ENCODE measurements at places on chromosomes 7 and 10.

- DNase-seq = no peak
Measured at GRCh38 chr7:131466735-131467365, 89.6 kb downstream of the PODXL start.

- no peak for DNase-seq
Measured at GRCh38 chr7:30660331-30661255, 21.7 kb downstream of the CRHR2 start.

DNA sequence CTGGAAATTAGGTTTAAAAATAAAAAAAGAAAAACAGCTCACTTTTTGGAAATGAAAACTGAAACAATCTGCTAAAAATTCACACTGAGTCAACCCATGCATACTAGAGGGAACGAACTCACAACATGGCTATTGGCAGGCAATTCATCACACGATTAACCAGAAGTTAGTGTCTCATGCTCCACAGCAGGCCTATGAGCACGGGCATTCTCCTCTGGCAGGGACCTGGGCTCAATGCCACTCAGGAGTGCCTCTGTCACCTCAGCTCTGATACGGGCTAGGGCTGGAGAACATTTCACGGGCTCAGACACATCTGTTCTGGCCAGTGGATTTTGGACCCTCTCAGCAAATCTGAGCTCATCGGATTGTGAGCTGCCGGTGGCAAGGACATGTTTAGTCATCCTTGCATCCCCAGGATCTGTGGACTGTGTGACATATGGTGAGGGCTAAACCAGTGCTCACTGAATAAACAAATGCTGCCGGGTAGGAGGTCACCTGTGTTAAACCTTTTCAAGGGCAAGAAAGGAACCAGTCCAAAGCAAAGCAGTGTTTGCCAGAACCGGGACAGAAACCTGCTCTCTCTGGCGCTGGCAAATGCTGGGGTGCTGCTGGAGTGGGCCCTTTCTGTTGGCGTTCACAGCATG lies 40.1 kb downstream of the POLR3A start:
- DNase-seq = no peak

GRCh38 chr7:132145466-132145865 lies 430.8 kb downstream of the PLXNA4 start:
- no peak for DNase-seq

- no peak for DNase-seq
Measured at GRCh38 chr10:279655-280054, 144.4 kb downstream of the ZMYND11 start.

DNA sequence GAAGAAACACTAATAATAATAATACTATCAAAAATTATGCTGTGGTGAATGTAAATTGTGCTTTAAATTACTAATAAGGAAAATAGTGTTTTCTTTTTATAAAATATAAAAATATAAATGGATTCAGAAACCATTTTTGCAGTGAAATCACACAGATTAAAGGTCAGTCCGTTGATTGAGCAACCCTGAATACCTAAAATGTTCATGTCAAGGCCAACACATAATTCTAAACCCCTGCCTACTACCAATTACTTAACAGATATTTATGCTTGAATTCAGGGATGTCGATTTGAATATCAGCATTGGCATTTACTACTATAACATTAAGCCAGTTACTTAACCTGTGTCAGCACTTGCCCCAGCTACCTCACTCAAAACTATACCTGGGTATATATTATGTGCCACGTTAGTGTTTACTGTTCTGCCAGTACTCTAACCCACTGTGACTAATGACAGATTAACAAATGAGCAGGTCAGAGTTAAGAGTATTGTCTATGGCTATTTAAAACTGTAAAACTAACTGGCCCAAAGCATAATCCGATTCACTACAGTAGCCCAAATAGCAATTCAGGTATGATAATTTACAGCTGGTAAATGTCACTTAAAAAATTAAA lies 165.0 kb downstream of the KMT2E start:
- DNase-seq = no peak

DNA sequence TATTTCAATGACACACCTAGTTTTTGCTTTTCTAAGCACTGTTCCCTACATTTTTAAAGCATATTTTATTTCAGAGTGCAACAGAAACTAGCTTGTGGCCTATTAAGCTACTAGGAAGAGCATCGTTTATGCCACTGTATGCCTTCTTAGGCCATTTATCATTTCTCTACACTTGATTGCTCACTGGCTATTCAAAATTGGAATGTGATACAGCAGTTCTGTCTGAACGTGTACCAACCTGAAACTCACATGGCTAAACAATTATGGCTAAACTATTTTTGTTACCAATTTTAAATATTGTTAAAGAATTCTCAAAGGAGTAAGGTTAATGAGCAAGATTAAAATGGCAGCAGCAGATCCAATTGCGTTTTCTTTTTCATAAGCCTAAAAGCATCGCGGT lies 105.2 kb downstream of the GSAP start:
- DNase-seq = no peak

GRCh38 chr10:8543361-8544056 lies 489.0 kb downstream of the GATA3 start:
- no peak for DNase-seq

DNA sequence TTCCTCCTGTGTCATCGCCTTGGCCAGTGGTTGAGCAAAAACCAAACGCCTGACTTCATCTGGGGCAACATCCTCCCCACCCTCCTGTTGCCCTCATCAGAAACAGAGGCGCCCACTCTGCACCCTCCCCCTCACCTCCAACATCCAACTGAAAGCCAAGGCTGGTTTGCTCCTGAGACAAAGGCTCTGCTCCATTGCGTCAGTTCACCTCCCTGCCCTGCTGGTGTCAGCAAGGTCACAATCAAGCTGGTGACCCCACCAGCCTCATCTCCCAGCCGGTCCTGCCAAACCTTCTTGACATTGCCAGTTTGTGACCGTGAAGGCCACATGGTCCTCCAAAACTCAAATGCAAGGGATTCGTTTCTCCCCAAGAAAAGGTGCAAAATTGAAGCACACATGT lies 131.7 kb upstream of the ADAM12 start:
- DNase-seq = no peak

DNA sequence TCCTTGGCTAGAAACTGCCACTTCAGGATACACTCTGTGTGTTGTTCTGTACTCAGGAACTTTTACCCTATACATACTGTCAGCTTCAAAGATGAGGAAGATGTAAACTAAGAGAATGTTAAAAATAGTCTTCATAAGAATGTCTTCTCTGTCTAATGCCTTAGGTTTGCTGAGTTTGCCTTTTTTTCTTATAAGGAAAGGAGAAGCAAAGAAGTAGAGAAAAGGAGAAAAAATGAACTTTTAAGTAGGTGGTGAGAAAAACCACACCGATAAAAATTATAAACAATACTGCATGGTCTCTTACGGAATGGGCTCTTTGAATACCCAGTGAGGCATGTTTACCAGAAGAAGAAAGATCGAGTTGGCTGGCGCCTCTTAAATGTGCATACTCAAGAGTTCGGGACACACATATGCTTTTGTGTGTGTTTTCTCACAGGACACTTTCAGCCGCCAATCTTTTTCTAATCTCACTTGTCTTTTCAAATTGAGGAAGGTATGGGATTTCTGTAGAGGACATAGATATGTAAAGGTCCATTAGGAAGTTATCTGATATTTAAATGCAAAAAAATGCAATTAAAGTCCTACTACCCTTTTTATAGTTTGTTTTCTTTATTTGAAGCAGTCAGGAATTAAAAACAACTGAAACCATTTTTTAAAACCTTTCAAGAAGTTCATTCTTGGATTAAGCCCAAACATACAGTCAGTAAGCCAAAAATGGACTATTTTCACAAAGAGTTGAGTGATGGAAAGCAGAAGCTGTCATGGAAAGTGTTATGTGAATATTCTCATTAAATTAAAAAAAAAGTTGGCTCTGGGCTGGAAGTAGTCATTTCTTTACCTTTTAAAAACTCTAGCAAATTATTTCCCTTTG lies 100.6 kb upstream of the MDFIC start:
- no peak for DNase-seq

GRCh38 chr10:68442971-68443370 lies 28.8 kb downstream of the DNA2 start:
- no peak for DNase-seq

DNA sequence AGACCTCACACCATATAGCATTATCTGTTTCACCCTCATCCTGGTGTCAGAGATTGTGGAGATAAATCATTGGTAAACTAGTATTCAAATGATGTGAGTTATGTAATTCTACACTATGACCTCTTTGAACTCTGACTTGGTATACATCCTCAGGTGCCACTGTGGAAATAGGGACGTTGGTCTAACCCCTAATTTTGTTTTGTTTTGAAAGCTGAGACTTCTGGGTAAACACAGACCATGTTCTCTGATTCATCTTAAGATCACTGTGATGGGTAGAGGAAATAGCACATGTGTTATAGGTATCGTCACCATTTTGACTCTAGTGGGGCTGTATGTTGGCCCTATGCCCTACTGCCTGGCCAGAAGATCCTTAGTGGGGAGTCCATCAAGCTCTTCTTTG lies 241.6 kb downstream of the CCDC7 start:
- no peak for DNase-seq

DNA sequence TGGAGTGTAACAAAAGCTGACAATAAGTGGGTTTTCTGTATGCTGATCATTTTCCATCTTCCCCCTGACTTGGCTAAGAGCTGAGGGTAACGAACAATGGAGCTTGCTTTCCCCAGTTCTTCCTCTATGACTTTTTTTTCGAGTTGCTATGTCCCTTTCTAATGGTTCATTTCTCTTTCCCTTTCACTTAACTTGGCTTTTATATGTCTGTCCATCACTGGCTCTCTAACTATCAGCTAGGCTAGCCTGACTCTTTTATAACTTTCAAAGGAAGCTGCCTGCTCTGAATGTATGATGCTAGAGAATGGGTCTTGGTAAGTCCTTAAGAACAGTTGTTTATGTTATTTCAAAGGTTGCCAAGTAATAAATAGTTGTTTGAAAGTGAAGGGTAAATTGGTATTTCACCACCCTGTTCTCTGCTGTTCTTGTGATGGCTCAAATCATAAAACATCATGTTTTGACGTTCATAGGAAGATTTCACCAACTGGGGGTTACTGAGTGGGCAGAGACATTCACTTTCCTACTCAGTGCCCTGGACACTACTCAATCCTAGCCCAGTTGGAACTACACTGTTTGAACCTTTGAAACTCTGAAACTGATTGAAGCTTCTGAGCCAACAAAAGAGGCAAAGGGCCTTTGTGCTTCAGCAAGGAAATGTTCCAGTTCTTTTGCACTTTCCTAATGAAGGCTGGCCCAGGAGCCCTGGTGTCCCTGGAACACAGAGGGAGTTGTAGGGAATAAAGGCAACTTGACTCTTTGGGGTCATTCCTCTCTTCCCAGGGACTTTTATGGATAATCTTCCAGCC lies 85.4 kb upstream of the PHYHIPL start:
- DNase-seq = no peak

GRCh38 chr7:21829731-21830130 lies 116.0 kb downstream of the CDCA7L start:
- DNase-seq = no peak

GRCh38 chr7:155182406-155182970 lies 112.4 kb downstream of the HTR5A start:
- DNase-seq = no peak

DNA sequence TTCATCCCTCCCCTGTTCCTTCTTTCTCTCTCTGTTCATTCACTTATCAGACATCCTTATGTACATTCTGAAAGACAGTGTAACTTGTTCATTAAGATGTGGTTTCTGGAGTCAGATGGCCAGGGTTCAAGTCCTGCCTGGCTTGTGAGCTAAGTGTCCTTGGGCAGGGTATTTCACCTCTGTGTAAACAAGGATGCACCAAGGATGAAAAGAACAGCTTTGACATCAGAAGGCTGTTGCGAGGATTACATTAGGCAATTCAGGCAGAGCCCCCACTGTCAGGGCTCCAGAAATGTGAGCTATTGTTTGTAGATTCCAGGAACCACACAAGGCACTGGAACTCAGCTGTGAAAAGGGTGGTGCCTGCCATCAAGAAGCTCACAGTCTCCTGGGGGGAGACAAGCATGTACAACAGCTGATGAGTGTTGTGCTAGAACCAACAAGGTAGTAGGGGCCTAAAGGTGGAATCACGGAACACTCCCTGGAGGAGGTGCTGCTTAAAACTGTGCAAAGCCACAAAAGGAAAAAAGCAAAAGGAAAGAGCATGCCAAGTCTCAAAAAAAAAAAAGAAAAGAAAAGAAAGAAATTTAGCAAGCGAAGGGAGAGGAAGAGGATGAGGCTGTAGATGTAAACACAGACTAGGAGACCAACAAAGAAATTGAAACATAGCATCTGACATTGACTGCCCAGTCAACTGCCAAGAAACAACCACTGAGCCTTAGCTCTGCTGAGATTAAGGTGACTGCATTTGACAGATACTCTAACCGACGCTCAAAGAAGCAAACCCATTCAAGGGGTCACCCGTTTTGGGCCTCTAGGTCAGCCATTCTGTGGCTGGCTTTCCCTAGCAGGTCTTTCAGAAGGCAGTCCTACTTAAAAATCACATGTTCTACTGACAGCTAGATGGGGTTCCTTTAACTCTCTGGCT lies 12.5 kb downstream of the PDLIM1 start:
- no peak for DNase-seq

DNA sequence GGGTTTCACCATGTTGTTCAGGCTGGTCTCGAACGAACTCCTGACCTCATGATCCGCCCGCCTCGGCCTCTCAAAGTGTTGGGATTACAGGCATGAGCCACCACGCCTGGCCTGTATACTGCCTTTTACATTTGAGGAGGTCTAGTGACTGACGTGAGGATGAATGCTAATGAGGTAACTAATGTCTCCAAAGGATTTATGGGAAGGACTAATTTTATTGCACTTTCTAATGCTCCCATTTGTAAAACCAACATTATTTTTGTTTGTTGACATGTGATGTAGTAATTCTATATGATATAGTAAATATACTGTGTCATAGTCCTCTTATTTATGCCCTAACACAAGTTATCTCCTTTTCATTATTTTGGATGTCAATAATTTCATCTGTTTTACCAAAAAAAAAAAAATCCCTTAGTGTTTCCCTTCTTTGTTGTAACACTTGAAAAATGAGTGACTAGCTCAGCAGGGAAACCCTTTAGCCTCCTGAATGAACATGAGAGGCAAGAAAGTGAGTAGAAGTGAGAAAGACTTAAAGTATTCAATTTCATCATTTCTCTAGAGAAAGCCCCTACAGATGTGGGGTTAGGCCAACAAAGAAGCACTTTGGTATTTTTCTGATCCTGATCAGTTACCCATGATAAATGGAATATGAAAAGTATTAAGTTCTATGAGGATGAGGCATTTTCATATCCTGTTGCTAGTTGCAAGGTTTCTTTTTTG lies 596.9 kb upstream of the PCDH15 start:
- no peak for DNase-seq

GRCh38 chr7:42203336-42203735 lies 33.7 kb downstream of the GLI3 start:
- no peak for DNase-seq

- no peak for DNase-seq
Measured at GRCh38 chr10:13416760-13417159, 68.7 kb upstream of the SEPHS1 start.

DNA sequence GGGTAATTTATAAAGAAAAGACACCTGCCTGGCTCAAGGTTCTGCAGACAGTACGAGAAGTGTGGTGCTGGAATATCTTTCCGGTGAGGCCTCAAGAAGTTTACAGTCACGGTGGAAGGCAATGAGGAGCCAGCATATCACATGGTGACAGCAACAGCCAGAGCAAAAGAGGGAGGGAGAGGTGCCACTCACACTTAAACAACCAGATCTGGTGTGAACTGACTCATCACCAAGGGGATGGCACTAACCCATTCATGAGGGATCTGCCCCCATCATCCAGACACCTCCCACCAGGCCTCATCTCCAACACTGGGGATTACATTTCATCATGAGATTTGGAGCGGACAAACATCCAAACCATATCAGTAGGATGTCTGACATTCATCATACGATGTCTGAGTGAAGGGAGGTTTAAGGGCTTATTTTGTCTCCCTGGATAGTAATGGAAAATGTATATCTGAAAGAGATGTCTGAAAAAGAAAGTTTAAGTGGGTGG lies 23.5 kb upstream of the KBTBD2 start:
- DNase-seq = no peak

Data from progenitor cell of endocrine pancreas (in vitro differentiated cells).